Placental epithelial cell (primary cell): ENCODE measurements at places on chromosomes 13 and 19. TPM values are rescaled to one million over a fixed set of nuclear protein-coding genes. Genes with fewer than 3 reads are reported as not detected.

FARSA gene
- total RNA-seq: 47.1 and 54.3 TPM in 2 replicates

OR4F17 gene
- total RNA-seq: not detected in 2 replicates

ZNF585A gene
- total RNA-seq: 6.3 and 9.4 TPM in 2 replicates

HSPB6 gene
- 4.3 and 22.8 TPM in 2 replicates for total RNA-seq

SIGLEC12 gene
- total RNA-seq: not detected in 2 replicates

SLC1A6 gene
- total RNA-seq: 16.4 and 82.8 TPM in 2 replicates

NPAS1 gene
- total RNA-seq: 0.11 and 0.39 TPM in 2 replicates

BCL3 gene
- 3.1 TPM in 2 replicates for total RNA-seq

SYMPK gene
- total RNA-seq: 42.0 and 47.6 TPM in 2 replicates

SPRED3 gene
- 0.22 and 0.79 TPM in 2 replicates for total RNA-seq

ANGPTL8 gene
- total RNA-seq: 0.33 TPM in 1 of 2 replicates, not detected in the other

LSM4 gene
- 152 and 205 TPM in 2 replicates for total RNA-seq

HOOK2 gene
- total RNA-seq: 24.1 and 41.6 TPM in 2 replicates

HCST gene
- 3.1 and 3.5 TPM in 2 replicates for total RNA-seq

UQCRFS1 gene
- 22.0 and 31.9 TPM in 2 replicates for total RNA-seq

IFNL1 gene
- not detected in 2 replicates for total RNA-seq

ACP7 gene
- 0.22 and 0.39 TPM in 2 replicates for total RNA-seq

LILRB4 gene
- not detected in 2 replicates for total RNA-seq

NMRK2 gene
- total RNA-seq: not detected in 2 replicates

LPAR2 gene
- total RNA-seq: 21.4 and 23.2 TPM in 2 replicates

CALR3 gene
- total RNA-seq: 0.79 TPM in 1 of 2 replicates, not detected in the other

TSSK6 gene
- total RNA-seq: 1.1 and 3.1 TPM in 2 replicates

C1QTNF9 gene
- not detected in 2 replicates for total RNA-seq

CPB2 gene
- 1.6 TPM in 1 of 2 replicates, not detected in the other for total RNA-seq

MAMSTR gene
- total RNA-seq: 1.3 and 2.4 TPM in 2 replicates

SPACA4 gene
- not detected in 2 replicates for total RNA-seq

IGFL2 gene
- total RNA-seq: 0.11 TPM in 1 of 2 replicates, not detected in the other

MIR17HG gene
- total RNA-seq: 5.9 and 8.2 TPM in 2 replicates

SLC7A10 gene
- total RNA-seq: not detected in 2 replicates

NEK3 gene
- total RNA-seq: 8.9 and 13.0 TPM in 2 replicates

CYP2F1 gene
- not detected in 2 replicates for total RNA-seq

MEF2B gene
- total RNA-seq: 0.39 TPM in 1 of 2 replicates, not detected in the other

PRKACA gene
- 26.7 and 34.3 TPM in 2 replicates for total RNA-seq

URAD gene
- total RNA-seq: not detected in 2 replicates

SOX1 gene
- not detected in 2 replicates for total RNA-seq

F2RL3 gene
- not detected in 2 replicates for total RNA-seq

ZNF534 gene
- total RNA-seq: not detected in 2 replicates

OR10H1 gene
- not detected in 2 replicates for total RNA-seq

C13orf42 gene
- not detected in 2 replicates for total RNA-seq

ERICH6B gene
- total RNA-seq: not detected in 2 replicates

IRGC gene
- not detected in 2 replicates for total RNA-seq

CFAP97D2 gene
- not detected in 2 replicates for total RNA-seq

SIGLEC5 gene
- 1.2 and 2.8 TPM in 2 replicates for total RNA-seq

MISP gene
- 11.0 and 58.5 TPM in 2 replicates for total RNA-seq

RFC3 gene
- total RNA-seq: 6.5 and 7.1 TPM in 2 replicates

TEX101 gene
- not detected in 2 replicates for total RNA-seq

CGB8 gene
- 0.39 and 2.3 TPM in 2 replicates for total RNA-seq

GAS6 gene
- total RNA-seq: 69.9 and 246 TPM in 2 replicates
